GM12878 (cell line): ENCODE measurements at places on chromosomes 3 and 15. TPM values are rescaled to one million over a fixed set of nuclear protein-coding genes. Genes with fewer than 3 reads are reported as not detected.

CPN2 gene
- not detected in 2 replicates for polyA plus RNA-seq

SLC28A1 gene
- polyA plus RNA-seq = not detected in 2 replicates

MYLK gene
- polyA plus RNA-seq = 0.36 and 0.43 TPM in 2 replicates

EFCC1 gene
- polyA plus RNA-seq = not detected in 2 replicates

HHLA2 gene
- 0.23 and 0.47 TPM in 2 replicates for polyA plus RNA-seq

GOLGA6D gene
- not detected in 2 replicates for polyA plus RNA-seq

THPO gene
- polyA plus RNA-seq = not detected in 2 replicates

GXYLT2 gene
- 0.40 and 1.1 TPM in 2 replicates for polyA plus RNA-seq

GP9 gene
- 0.23 TPM in 1 of 2 replicates, not detected in the other for polyA plus RNA-seq

GOLGA6L25 gene
- polyA plus RNA-seq = not detected in 2 replicates

GHSR gene
- polyA plus RNA-seq = not detected in 2 replicates

NFKBIZ gene
- 6.8 and 8.5 TPM in 2 replicates for polyA plus RNA-seq

TLR9 gene
- polyA plus RNA-seq = 0.82 and 0.98 TPM in 2 replicates

CCDC39 gene
- polyA plus RNA-seq = 0.16 and 0.56 TPM in 2 replicates

CPLX3 gene
- polyA plus RNA-seq = not detected in 2 replicates

DNA sequence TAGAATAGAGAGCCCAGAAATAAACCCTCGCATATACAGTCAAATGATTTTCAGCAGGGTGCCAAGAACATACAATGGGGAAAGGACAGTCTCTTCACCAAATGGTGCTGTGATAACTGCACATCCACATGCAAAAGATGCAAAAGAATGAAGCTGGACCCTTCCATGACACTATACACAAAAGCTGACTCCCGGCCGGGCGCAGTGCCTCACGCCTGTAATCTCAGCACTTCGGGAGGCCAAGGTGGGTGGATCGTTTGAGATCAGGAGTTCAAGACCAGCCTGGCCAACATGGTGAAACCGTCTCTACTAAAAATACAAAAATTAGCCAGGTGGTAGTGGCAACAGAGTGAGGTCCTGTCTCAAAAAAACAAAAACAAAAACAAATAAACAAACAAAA is 43.2 kb upstream of the IQSEC1 start:
- no peak for DNase-seq

DNA sequence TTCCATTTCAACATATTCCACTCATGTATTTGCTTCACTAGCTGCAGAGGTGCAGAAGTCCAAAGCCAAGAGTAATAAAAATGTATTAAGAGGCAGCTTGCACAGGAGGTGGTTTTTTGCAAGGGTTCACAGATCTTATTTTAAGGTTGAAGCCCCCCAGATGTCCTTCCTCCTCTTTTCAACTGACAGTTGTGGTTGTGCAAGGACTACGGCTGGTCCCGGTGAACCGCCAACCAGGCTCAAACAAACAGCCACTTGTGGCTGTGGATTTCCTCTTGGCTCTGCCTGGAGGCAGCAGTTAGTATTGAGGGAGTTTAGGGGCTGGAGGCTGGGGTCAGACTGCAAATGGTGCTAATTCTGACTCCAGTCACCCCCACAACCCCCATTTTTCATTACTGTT is 240.7 kb upstream of the TBC1D5 start:
- DNase-seq = no peak

- DNase-seq = no peak
Observed at GRCh38 chr3:20047341-20047779, 7.1 kb downstream of the KAT2B start.

- DNase-seq = peak; percentile 91
Observed at GRCh38 chr3:55607844-55608243, 120.7 kb upstream of the WNT5A start.

GRCh38 chr3:49799761-49800160 is at the start of gene CDHR4:
Gene CDHR4, minus strand, starts transcription at chr3:49799873. Its CDS starts 61 bp downstream, at chr3:49799812.
- DNase-seq = no peak

GRCh38 chr3:185646382-185647133 is 60.5 kb downstream of the SENP2 start:
- no peak for DNase-seq

DNA sequence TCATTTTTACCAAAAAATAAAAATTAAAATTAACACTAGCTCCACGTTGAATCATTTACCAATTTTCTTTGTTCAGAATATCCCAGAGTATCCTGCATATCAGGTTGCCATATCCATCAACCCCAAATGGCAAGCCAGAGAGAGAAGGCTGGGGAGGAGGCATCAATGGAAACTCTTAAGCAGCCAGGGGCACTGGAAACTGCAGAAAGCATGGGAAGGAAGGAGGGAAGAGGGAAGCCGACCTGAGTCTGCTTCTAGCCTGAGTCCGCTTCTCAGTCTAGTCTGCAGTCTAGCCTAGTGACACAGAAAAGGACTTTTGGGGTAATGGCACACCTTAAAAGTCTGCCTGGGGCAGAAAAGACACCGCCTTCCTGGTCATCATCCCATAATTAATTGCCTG is 1.6 kb upstream of the MTHFS start:
- no peak for DNase-seq

GRCh38 chr15:85482894-85483293 is 102.5 kb downstream of the AKAP13 start:
- no peak for DNase-seq

DNA sequence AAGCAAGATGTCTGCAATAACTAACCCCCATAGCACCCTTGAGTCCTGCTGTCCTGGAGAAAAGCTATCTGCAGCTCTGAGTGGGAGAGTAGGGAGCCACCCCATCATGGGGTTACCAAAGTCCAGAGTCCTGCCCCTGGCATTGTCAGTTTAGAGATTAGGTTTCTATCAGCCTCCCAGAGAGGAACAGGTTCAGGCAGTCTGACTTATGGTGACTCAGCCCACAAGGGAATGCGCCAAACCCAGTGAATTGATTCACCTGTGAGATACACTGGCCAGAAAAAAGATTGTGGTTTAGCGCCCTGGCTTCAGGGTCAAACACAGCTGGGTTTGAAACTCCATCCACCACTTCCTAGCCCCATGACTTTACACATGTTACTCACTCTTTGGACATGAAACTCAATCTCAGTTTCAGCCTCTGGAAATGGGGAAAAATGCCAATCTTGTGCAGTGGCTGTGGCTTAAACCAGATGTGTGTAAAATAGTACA is 263.6 kb upstream of the HES1 start:
- no peak for DNase-seq

DNA sequence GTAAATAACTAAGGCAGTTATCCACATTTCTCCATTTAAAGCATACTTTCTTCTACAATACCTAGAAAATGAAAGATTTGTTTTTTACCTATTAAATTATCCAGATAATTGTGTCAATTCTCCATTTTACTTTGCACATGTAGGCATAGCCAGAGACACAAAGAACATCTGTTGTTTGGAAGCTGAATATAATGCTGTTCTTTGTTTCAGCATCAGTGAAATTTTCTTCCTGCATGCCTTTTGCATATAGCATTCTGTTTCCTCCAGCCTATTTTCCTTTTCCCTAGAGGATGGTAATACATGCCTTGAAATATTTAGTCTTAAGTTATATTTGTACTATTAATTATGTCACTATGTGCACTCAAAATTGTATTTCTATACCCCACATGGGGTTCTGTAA is 233.7 kb downstream of the CNTN6 start:
- no peak for DNase-seq

- DNase-seq = no peak
Observed at GRCh38 chr3:134082582-134082981, 52.9 kb upstream of the SLCO2A1 start.

GRCh38 chr3:188123170-188123905 is 30.6 kb upstream of the LPP start:
- no peak for DNase-seq

DNA sequence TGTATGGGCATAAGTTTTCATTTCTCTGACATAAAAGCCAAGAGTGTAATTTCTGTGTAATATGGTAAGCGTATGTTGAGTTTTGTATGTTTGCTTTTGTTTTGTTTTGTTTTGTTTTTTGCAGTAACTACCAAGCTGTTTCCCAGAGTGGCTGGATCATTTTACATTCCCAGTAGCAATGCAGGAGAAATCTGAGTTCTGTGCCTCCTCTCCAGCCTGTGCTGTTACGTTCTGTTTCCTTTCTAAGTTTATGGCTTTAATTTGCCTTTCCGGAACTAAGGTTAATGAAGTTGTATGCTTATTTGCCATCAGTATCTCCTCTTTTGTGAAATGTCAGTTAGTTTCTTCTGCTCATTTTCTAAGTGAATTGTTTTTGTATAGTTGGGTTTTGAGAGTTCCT is 307.8 kb downstream of the GABRG3 start:
- DNase-seq = no peak

DNA sequence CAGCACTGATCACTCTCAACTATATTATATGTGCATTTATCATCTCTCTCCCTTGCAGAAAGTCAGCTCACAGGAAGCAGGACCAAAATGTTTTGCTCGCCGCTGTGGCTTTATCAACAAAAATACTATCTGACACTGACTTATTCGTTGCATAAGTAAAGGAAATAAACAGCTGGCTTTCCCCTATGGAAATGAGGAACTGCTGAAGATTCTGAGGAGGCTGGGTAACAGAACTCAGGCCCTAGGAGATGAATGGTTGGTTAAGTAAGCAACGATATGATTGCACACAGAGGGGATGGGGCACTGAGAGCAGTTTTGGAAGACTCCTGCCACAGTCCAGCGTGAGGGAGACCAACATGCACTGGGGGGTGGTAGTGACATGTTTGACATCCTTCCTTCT is 181.1 kb downstream of the STT3B start:
- no peak for DNase-seq

GRCh38 chr3:67790043-67790442 is 135.6 kb upstream of the SUCLG2 start:
- DNase-seq = peak; percentile 27

DNA sequence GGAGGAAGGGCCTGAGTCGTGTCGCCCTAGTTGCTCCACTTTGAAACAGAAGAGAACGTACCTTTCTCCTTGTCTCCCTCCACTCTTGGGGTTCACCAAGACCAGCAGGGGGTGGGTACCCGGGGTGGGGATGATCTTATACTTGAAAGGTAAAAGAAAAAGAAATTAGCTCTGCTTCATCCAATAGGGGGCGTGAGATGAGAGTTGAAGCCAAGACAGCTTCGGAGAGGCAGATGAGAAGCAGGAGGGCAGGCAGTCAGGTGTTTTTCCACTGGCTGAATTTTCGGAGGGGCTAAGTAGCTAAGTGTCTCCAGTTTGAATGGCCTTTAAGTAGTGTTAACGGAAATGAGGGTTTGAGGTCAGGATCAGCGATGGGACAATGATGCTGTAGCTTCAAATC is 100.4 kb downstream of the DGKG start:
- no peak for DNase-seq

DNA sequence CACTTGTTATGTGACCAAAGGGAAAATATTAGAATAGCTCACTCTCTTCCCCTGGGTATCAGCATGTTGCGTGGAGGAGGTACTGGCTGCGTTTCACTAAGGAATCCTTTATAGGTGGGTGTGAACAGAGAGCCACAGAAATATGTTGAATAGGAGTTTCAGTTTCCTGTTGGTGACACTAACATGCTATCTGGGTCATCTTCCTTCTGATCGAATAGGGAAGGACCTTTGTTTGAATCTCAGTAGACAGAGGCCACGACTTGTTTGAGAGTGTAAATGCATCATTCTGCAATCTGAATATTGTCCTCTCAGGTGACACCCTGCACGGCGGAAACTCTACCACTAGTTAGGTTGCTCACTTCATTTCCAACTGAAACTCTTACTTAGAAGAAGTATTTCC is 157.9 kb upstream of the SLC2A2 start:
- peak; percentile 76 for DNase-seq

- DNase-seq = no peak
Observed at GRCh38 chr3:83230841-83231240, 1469.4 kb upstream of the GBE1 start.

- no peak for DNase-seq
Observed at GRCh38 chr15:38642689-38643270, 78.2 kb upstream of the RASGRP1 start.

DNA sequence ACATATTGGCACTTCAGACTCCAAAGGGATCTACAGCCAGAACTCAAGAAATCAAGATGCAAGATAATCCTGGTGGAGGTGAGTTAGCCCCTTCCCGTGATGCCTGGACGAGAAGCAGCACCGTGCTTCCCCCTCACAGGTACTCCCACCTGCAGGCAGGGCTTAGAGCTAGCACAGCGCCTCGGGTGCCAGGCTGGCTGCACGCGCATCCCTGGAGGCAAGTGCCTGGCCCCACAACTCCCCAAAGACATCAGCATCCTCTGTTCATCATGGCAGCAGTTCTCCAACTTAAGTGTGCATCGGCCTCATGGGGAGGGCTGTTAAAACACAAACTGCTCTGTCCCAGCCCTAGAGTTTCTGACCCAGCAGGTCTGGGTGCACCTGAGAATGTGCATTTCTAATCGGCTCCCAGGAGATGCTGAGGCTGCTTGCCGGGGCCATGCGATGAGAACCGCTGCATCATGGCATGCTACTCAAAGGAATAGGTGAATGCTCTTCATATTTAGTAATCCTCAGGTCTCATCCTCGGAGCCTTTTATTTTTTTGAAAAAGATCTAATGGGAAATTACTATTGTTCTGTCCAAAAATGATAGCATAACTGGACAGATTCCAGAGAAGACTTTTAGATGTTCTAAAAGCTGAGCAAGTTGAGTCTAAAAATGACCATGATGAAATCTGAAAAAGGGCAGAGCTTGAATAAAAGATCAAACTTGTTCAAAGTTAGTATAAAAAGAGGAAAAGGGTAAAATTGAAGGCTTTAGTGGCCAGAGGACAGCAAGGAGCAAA is 244.2 kb downstream of the ADAMTS17 start:
- DNase-seq = no peak

DNA sequence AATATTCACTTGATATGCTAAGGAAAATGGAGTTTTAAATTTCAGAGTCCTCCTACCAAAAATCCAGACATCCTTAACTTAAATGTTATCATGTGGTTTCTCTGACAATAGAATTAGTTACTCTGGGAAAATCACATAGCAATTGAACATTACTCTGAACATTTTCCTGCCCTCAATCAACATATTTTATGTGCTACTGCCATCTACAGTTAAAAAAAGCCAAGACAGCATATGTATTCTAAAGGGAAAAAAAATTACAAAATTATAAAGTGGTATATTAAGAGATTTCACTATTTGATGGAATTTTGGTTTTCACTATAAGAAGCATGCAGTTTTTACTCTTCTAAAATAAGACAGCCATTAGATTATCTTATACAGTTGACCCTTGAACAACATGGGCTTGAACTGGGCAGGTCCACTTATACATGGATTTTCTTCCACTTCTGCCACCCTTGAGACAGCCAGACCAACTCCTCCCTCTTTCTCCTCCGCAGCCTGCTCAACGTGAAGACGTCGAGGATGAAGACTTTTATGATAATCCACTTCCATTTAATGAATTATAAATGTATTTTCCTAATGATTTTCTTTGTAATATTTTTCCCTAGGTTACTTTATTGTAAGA is 122.3 kb downstream of the ATP1B3 start:
- no peak for DNase-seq

GRCh38 chr3:157953565-157953964 is 152.7 kb downstream of the SHOX2 start:
- DNase-seq = no peak

GRCh38 chr15:83248151-83249029 is 36.1 kb downstream of the BNC1 start:
- DNase-seq = peak; percentile 24
